ENCODE measurements at places on chromosomes 11 and 22.

DNA sequence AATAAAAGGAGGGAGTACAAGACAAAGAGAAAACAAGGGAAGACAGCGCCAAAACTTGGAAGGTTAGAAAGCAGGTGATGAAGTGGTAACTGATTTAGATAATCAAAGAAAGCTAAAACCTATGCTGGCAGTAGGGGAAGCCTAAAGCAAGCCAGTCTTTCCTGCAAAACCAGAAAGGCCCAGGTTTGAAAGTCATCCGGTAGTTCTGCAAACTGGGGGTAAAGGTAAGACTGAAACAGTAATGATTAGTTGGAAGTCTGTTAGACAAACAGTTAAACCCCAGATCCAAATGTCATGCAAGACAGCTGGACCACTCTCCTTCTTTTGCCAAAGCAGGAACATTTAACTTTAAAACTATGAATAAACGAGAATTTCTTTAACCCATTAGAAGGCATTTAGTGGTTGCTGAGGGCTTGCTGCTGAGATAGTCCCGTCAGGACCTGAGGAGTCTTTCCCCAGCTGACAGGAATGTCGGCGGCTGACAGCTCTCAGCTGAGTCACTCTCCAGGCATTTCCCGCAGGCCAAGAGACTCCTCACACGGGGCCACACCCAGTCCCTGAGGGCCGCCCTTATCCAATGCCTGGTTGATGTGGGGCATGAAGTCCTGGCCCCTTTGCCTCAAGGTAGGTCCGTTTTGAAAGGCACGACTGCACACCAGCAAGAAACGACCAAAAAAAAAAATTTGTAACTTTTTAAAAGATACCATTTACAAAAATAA lies 36.3 kb upstream of the CFAP300 start:
- DNase-seq = peak; percentile 85

DNA sequence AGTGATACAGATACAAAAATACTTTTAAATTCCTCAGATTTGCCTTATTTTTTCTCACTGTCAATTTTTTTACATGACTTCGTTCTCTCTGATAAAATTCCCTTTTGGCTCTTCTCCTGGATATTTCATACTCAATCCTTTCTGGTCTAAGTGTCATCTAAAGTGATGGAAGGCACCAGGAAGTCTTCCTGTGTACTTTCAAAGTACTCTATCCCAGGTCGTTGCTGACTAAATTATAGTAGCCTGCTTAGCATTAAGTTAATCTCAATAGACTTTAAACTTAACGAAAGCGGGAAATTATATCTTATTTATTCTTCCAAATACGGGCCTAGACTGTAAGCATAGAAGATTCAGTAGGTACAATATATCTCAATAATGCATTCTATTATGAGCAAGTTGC lies 67.8 kb downstream of the CASP12 start:
- DNase-seq = no peak

DNA sequence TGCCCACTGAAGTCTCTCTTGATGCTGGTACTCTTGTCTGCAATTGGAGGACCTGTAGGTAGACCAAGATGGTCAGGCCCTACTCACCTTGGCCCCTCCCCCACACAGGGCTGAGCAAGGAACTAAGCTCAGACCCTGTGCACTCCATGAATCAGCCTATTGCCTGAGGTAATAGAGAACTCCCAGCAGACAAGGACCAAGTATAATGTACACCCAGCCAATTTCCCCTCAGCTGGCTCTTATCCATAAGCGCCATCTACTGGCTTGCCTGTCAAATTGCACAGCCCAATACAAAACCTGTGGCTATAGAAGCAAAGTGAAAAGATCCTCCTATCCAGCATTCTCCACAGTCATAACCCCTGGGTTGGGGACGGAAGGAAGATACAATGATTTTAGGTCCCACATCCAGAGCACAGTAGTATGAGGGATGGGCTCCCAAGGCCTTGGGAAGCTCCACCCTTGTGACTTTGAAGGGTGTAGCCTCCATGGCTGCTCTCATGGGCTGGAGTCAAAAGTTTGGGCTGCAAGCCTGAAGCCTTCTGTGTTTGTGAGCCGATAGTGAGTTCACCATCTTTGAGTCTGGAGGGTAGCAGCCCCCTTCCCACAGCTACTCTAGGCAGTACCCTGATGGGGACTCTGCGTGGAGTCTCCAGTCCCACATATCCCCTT lies 56.0 kb downstream of the GLYATL2 start:
- DNase-seq = peak; percentile 77

DNA sequence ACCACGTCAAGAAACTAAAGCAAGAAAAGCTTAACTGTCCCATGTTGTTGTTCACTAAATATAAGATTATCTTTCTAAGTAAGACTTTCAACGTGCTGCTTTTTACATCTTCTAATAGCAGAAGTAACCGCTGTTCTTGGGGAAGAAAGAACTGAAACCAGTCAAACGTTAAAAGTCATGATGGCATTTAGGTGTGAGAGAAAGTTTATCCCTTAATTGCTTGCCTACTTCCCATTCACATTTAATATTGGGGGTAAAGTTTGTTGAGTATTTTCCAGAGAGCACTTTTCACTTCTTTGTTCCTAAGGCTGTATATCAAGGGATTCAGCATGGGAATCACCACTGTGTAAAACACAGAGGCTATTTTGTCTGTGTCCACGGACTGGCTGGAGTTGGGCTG lies 970 bp downstream of the OR5B21 start:
- DNase-seq = no peak

GRCh38 chr11:64842851-64843685 lies 1.4 kb downstream of the CDC42BPG start:
- DNase-seq = no peak

GRCh38 chr11:122743949-122744348 lies 88.4 kb downstream of the UBASH3B start:
- no peak for DNase-seq

DNA sequence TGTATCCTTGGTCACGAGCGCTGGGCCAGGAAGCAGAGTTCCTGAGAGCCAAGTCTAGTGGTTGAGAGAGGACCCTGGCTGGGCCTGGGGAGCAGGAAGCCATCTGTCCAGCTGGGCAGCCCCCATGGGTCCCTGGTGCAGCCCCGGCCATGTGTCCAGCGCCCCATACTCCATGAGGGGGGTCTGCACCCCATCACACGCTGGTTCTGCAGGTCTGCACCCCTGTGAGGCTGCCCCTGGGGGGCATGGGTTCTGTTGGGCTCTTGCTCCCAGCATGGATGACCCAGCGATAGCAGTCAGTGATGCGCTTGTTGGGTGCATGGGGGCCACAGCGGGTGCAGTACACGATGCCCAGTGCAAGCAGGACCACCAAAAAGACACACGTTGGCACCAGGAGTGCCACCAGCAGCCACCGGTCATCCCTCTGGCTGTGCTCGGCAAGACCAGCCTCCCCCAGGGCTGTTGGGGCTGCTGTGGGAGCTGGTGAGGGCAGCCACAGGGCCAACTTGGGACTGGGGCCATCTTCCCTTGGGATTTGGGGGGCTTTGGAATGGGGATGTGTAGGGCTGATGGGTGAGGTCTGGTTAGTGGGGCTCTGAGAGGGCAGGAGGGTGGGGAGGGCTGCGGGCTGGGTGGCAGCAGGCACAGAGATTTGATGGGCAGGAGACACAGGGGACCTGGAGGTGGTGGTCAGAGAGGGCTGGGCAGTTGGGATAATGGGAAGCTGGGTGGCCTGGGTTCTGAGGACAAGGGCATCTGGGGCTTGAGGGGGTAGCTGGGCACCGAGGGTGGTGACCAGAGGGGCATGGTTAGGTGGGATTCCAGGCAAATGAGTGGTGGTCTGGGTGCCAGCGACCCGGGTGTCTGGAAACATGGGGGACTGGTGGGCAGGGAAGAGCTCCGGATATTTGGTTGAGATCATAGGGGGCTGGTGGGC lies 2.0 kb downstream of the CD248 start:
- no peak for DNase-seq

- DNase-seq = no peak
These were observed 51.5 kb upstream of the PHOX2A start for GRCh38 chr11:72295471-72295870.

DNA sequence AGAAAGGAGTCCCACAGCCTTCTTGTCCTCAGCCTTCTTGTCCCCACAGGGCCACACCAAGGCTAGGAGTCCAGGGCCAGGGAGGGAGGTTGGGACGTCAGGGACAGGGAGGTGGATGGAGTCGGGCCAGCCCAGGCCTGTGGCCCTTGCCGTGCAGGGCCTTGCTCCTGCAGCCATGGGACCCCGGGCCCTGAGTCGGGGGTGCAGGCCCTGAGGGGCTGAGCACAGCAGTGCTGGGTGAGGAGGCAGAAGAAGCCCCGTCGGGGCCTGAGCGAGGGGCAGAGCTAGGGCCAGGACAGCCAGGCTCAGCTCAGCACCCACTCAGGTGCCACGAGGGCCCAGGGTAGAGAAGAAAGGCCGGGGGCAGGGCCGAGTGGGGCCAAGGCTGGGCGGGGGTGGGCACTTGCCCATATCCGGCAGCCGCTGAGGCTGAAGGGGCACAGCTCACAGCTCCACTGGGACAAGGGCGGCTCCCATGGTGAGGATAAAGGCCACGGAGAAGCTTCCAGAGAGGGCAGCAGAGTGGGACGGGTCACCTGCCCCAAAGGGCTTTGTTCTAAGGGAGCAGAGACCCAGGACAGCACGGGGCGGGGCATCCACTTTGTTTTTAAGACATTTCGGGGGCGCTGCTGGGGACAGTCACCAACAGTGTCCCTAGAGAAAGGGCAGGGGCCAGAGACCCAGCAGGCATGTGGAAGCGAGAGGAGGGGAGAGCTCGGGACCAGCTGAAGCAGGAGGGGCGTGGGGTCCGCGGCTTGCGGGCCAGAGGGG lies 3.6 kb downstream of the MLC1 start:
- DNase-seq = no peak

DNA sequence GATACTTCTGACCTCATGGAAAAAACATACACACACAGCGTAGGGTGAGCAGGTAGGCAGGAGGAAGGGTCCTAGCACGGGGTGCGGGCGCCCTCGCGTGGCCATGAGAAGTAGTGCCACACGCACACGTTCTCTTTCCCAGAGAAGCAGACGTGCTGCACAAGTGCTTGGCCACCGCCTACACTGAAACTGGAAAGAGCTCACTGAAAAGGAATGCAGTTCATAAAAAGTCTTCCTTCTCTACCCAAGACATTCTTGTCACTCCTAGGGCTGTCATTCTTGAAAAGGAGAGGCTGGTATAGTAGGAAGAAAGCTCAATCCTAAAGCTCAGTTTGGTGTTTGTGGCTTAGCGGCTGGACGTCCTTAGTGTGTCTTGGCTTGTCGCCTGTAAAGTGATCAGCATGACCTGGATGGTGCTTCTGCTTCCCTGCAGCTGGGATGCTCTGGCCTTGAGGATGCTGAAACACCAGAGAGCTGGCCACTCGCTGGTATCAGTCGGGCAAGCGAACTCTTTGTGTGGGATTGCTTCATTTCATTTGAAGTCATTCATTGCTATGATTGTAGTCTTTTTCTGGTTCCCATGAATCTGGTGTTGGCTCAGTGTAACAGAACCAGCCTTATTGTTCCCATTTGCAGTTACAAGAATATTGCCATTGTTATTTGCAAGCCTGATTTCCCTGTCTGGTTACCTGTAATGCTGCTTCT lies 303.8 kb downstream of the NTM start:
- peak; percentile 73 for DNase-seq

- DNase-seq = peak; percentile 83
These were observed 31.6 kb upstream of the ARHGAP32 start for GRCh38 chr11:129223701-129224149.
